ENCODE measurements at places on chromosomes 2 and 18. TPM values are rescaled to one million over a fixed set of nuclear protein-coding genes. Genes with fewer than 3 reads are reported as not detected.

- DNase-seq = no peak
Observed at GRCh38 chr2:239141021-239141760, 259.6 kb downstream of the HDAC4 start.

- DNase-seq = no peak
Observed at GRCh38 chr2:97997784-97998392, 2.1 kb upstream of the TMEM131 start.

DNA sequence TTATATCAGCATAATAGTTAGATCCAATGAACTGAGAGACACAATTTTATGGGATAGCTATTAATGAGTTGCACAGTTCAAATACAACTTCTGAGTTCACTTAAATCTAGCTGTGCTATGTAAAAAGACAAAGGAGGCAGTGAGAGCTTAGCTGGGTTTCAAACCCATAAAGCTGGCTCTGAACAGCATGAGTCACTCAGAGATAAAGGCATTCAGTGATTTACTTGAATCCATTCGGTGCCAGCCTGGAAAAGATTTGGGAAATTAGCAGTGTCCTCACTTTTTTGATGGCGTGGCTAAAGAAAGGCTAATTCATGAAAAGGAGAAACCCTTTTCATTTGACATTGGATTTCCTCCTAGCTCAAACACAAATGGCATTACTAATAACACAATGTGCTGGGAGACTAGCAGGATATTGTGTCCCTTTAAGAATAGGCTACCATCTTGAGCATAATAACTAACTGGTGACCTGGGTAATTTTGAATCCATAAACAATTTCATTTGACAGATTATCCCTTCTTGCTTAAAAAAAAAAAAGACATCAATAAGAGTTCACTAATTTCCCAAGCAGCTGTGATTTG lies 98.4 kb upstream of the NEUROD1 start:
- no peak for DNase-seq

PARD3B gene
- total RNA-seq = 0.11 TPM

MAP3K19 gene
- total RNA-seq = not detected

PSMA8 gene
- 1.7 TPM for total RNA-seq

DNA sequence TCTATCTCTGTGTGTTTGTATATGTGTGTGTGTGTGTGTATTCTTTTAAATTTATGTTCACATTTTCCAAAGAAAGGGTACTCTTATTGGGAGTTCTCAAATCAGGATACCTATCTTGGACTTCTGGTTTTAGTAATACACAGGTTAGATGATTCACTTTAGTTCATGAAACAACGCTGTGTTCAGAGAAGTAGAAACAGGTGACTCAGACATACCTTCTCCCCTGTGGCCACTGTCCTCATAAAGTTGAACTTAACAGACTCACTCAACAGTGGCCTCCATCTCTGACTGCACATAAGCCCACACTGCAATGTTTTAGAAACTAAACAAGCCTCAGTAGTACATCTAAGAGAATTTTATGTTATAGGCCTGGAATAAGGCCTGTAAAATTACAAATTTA lies 566.6 kb upstream of the VRK2 start:
- no peak for DNase-seq

GRCh38 chr2:199449455-199449854 lies 8.3 kb downstream of the SATB2 start:
- no peak for DNase-seq

DNA sequence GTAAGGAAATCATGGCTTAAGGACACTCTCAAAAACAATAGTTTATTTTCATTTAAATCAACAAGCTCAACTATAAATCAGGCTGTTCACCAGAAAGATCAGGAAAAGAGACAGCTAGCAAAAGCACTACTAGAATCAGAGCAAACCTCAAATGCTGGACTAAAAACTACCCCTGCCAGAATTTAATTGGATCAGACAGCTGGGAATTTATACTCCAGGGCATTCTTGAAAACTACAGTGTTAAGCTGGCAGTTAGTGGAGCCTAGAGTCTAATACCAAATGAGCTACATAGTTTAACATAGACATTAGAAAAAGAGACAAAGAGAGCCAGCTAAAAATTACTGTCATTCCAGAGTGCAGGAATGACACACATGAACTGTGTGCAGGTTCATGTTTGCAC lies 1016.4 kb upstream of the CRIM1 start:
- DNase-seq = no peak

TOGARAM2 gene
- total RNA-seq = 5.0 TPM

GRCh38 chr2:55585451-55586080 lies 31.9 kb downstream of the PPP4R3B start:
- DNase-seq = no peak

RIT2 gene
- total RNA-seq = not detected

XDH gene
- total RNA-seq = not detected

STARD6 gene
- total RNA-seq = not detected

DNA sequence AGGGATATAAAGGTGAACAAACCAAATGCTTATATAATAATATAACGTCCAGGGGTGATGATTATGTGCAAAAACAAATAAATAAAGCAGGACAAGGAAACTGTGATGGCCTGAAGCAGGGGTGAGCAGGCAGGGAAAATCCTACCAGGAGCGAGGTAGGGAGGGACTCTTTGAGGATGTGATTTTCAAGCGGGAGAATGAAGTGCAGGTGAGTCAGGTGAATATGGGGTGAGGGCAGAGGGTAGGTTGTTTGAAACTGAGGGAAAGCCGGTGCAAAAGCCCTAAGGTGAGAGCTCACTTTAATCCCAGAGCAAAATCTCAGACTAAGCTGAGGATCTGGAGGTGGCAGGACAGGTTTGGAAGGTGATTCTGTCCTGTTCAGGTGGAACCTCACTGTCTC lies 40.7 kb downstream of the CYP26B1 start:
- DNase-seq = no peak

DTNA gene
- not detected for total RNA-seq

DNA sequence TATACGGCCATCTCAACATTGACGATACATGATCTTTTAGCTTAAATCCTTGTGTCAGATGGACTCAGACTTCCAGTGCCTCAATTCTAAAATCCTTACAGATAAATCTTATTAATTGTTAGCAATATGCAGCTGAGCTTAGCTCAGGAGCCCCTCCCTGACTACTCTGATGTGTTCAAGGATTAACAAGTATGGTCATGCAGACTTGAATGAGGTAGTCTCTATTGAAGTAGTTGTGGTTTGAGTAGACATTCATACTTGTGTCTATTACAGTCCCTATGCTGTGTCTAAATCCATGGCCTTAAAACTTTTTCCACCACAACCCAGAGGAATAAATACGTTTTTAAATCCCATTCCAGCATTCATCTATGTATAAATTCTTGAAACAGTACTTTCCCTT lies 119.5 kb downstream of the NUP35 start:
- DNase-seq = no peak

DNA sequence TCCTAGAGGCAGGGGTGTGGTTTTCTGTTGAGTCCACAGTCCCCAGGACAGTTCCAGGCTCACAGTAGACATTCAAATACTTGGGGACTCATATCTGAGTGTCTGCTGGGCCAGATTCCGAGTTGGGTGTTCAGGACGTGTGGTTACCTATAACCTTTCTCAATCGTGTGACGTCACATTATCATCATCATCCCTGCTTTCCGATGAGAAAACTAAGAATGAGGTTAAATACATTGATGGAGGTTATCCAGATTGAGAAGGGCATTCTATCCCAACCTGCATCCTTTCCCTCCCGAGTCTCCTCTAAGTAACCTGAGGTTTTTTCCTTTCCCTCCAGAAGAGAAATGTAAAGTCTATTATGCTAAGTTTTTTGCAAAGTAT lies 204.6 kb downstream of the MGAT5 start:
- no peak for DNase-seq

DNA sequence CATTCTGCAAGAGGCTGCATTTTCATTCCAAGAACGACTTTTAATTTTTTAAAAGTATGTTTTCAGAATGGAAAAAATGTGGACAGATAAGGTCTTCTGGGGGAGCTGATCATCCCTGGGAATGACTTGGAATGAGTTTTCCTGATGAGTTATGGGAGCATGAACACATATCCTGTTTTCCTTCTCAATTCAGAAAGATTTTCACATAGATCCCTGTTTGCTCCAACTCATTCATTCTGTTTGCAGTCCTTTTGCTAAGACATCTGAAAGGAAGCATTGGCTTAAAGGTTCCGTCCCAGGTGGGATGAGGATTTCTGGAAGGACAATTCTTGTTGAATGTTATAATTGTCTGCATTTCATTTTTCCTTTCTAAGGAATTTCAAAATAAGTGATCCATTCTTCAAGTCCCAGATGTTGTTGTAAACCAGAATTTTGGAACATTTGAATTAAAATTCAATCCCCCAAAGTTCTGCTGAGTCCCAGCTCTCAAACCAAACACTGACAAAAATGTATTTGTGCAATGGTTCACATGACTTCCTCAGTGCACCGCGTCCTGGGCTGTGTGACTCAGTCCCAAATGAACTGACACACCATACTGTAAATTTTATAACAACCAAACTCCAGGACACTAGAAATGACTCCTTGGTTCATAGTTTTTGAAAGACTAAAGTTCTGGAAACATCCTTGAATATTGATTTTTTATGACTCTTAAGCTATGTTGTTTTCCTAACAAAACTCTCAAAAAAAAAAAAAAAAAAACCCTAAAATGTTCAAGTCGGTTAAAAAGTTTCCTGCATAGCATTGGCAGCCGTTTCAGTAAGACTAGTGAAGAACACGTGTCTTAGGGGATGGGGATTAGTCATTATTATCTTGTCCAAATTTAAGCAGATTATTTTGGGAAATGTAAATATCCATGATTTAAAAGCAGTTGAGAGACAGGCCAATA lies 281.8 kb upstream of the TCF4 start:
- no peak for DNase-seq

DNA sequence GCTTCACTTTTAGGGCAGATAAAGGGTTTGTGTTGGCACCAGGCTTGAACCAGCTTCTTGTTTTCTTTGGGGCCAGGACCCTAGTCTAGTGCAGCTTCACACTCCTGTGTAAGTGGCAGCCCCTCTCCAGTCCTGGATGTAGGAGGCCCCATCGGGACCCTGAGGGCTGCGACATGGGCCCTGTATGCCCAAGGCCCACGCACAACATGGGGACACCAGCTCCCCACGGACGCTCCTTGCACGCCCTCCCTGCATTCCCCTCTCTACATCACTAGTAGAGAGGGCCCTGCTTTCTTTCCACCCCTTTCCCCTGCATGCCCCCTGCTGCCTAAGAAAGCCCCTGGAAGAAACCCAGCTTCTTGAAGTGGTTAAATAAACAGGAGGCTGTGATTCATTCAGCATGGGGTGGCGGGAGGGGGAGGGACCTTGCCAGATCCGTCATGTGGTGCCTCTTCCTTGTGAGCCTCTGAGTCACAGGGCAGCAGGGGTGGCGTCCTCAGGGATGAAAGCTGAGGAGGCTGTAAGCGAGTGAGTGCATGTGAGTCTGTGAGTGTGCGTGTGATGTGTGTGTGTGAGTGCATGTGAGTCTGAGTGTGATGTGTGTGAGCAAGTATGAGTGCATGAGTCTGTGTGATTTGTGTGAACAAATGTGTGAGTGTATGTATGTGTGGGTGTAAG lies 42.5 kb downstream of the COPS8 start:
- no peak for DNase-seq

DNA sequence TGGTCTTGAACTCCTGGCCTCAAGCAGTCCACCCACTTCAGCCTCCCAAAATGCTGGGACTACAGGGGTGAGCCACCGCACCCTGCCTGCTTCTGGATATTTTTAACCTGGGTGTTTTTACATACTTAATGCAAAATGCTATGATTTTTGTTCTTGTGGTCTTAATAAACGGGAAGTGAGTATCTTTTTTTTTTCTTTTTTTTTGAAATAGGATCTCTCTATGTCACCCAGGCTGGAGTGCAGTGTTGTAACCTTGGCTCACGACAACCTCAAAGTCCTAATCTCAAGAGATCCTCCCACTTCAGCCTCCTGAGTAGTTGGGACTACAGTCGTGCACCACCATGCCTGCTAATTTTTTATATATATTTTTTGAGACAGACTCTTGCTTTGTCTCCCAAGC lies 19.2 kb upstream of the ASXL2 start:
- no peak for DNase-seq

- no peak for DNase-seq
Observed at GRCh38 chr2:74489906-74490305, 7.0 kb downstream of the TTC31 start.

CDH20 gene
- total RNA-seq = 0.11 TPM

DNA sequence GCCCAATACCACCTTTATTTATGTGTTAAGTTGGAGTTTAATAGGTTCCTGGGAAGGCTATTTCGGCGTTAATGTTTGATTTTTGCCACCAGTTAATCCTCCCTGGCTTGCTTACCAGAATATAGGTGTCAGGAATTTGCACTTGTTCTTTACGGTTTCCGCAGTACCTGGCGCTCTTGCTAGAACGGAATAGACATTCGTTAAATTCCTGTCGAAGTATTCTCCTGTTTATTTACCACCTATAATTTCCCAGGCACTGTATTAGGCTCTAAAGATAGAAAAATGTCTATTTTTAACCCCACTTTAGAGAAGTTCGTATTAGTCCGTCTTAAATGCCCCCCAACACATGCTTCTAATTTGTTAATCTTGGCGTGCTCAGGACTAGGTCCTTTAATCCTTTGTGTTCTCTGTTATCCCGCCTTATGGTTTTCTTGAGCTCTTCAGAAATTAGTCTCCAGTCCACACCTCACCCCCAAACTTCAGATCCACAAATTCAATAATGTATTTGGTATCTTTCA lies 575 bp downstream of the CCDC150 start:
- DNase-seq = no peak

G6PC2 gene
- total RNA-seq = not detected

RESP18 gene
- not detected for total RNA-seq

DNA sequence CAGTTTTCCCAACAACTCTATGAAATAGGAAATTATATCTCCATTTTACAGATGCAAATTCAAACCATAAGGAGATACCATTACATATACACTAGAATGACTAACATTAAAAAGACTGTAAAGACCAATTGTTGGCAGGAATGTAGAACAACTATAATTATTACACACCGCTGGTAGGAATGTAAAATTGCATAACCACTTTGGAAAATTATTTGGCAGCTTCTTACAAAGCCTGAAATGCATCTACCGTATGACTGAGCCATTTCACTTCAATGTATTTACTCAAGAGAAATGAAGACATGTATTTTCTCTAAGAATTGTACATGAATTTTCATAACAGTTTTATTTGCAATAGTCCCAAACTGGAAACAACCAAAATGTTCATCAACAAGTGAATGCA lies 189.1 kb upstream of the BCL2L11 start:
- DNase-seq = no peak

DNA sequence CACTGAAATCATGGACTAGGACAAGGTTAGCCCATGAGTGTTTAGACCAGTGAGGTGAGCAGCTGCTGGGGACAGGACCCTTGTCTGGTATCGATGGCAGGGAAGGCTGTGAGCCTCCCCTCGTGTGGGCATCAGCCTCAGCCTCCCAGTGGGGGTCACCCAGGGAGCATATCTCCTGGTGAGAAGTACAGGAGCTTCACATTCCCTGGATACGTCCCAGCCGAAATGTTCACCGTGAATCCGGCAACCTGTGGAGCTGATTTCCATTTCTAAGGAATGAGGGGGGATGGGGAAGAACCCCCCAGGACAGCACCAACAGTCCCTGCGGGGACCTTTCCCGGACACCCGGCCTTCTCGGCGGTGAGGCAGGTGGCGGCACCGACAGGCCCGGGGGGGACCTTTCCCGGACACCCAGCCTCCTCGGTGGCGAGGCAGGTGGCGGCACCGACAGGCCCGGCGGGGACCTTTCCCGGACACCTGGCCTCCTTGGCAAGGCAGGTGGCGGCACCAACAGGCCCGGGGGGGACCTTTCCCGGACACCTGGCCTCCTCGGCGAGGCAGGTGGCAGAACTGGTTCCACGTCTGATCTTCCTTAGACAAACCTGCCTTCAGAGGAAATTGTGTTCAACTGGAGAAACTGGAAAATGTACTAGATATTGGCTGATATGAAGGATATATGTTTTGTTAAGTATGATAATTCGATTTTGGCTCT lies 21.2 kb downstream of the RTP5 start:
- no peak for DNase-seq
